ENCODE measurements at places on chromosomes 5 and 9.
A peak's percentile ranks its signal among the peaks of the same experiment; 100 is the strongest.

DNA sequence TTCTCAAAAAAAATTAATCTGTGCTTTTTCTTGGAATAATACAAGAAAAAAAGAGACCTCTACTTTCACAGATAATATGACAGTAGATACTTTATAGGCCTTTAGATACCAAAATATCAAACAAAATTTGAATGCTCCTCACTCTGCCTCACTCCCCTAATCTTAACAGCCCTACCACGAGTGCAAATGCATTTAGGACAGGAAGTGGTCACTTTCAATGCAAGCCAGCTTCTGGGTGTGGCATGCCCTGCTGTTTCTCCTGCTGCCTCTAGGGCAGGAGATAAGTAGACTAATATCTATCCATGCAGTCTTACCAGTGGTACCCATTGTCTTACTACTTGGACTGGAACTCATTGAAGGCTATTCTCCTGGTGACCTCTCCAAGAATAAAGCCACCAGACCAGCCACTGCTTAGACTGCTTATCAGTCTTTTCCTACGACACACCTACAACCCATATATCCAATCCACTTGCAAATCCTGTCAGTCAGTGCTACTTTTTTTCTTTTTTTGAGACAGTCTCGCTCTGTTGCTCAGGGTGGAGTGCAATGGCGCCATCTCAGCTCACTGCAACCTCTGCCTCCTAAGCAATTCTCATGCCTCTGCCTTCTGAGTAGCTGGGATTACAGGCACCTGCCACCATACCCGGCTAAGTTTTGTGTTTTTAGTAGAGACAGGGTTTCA, 23.0 kb downstream of the FRRS1L start:
- DNase-seq, result peak; percentile 69

GRCh38 chr5:33297760-33298216, 143.0 kb upstream of the TARS1 start:
- no peak for DNase-seq

DNA sequence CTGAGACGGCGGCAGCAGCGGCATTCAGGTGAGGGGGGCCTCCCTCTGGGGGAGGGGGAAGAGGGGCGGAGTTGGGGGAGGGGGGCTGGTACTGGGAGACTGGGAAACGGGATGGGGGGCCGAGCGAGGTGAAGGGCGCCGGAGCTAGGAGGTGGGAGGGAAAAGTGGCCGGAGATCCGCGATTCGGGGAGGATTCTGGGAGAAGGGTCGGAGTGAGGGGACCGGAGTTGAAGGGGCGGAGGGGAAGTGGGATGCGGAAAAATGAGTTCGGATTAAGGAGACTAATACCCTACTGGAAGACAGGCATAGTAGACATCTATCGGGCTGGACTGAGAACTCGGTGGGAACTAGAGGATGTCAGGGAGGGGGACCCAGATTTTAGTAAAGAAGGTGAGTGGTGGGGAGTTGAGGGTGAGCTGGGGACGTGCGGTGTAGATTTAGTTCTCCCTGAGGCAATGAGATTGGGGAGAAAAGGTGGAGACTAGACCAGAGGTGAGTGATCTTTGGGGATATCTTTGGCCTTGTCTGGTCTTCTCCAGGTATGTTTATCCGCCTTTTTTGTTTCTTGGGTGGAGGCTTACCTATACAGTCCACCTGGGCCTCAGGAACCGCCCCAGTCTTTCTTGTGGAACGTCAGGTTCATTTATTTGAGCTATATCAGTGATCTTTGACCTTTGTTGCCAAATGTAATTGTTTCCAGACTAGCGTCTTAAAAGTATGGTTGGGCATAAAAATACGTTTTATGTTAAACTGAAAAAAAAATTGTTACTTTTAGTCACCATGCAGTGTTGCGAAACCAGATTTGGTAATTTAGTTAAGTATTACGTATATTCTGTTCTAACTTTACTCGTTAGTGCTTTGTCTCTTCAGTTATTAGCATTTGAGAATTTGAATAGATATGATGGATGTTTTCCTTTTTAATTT, 632 bp downstream of the UBAP1 start:
- DNase-seq, result peak; percentile 57

- no peak for DNase-seq
These were observed 37.5 kb downstream of the LPCAT1 start for GRCh38 chr5:1486271-1486670.

DNA sequence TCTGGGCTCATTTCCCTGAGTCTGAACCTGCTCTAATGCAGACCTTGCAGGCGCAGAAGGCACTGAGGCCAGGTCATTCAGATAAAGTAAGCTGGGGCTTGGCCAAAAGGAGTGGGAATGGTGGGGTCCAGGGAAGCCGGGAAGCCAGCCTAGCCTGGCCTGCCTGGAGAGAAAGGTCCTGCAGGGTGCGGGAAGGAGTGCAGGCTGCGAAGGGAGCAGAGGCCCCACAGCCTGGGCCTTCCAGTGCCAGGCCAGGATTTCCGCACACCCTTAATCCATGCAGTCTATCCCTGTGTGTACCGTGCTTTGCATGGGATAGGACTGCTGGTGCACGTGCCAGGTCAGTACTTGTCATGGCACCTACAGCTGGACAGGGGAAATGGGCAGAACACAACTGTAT, 3.6 kb upstream of the STING1 start:
- no peak for DNase-seq

DNA sequence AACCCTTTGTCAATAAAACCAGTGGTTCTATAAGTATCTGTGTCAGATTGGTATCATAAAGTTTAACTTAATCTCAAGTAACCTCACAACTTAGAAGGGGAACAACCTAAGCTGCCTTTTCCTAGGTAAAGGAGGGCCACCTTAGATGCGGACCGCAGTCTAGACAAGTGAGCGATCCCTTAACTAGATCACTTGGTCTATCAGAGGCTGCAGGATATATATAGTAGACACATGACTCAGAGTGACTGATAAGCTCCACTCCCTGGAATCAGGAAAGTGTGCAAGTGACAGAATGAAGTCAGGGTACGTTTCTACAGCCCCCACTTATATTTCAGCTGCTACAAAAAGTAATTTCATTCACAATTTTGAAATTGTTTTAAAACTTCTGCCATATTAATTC, 7.4 kb downstream of the REEP5 start:
- DNase-seq, result peak; percentile 21

GRCh38 chr5:128693764-128694163, 155.7 kb upstream of the FBN2 start:
- peak; percentile 57 for DNase-seq
